Hematopoietic multipotent progenitor cell treated with erythropoietin and hydrocortisone succinate and interleukin-3 and kit ligand, for 15 days (in vitro differentiated cells): ENCODE measurements at places on chromosomes 6 and 20.

DNA sequence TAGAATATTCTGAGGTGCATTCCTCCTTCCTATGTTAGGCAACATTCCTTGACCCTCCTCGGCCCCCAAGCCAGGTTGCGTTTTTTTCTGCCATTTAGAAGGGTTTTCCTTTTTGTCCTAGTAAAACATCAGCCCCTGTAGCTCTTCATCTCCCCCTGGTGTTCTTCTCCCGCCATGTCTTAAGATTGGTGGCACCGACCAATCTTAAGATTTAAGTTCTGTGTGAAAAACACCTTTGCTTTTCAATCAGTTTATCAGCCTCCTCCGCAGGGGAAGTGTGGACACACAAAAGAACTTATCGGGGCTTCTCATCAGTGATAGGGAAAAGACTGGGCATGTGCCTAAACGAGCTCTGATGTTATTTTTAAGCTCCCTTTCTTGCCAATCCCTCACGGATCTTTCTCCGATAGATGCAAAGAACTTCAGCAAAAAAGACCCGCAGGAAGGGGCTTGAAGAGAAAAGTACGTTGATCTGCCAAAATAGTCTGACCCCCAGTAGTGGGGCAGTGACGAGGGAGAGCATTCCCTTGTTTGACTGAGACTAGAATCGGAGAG is 719 bp upstream of the EDN1 start:
- no peak for DNase-seq

GRCh38 chr20:59576216-59576953 is 28.0 kb upstream of the PHACTR3 start:
- DNase-seq: no peak

DNA sequence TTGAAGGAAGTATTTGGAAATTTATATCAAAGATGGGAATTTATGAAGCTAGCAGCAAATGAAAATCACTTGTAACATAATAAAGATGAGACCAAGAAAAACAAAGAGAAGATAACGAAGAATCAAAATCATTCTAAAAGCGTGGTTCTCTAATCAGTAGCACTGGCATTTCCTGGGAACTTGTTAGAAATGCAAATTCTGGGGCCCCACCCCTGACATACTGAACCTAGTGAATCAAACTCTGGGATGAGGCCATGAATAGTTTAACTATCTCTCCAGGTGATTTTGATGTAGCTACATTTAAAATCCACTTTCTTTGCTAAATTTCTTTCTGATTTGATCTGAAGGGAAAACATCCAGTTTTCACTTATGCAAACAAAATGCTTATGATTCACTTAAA is 1075.6 kb downstream of the HACE1 start:
- DNase-seq: no peak

- peak; percentile 21 for DNase-seq
These were observed 5.1 kb downstream of the HLA-DMA start for GRCh38 chr6:32947552-32948465.

DNA sequence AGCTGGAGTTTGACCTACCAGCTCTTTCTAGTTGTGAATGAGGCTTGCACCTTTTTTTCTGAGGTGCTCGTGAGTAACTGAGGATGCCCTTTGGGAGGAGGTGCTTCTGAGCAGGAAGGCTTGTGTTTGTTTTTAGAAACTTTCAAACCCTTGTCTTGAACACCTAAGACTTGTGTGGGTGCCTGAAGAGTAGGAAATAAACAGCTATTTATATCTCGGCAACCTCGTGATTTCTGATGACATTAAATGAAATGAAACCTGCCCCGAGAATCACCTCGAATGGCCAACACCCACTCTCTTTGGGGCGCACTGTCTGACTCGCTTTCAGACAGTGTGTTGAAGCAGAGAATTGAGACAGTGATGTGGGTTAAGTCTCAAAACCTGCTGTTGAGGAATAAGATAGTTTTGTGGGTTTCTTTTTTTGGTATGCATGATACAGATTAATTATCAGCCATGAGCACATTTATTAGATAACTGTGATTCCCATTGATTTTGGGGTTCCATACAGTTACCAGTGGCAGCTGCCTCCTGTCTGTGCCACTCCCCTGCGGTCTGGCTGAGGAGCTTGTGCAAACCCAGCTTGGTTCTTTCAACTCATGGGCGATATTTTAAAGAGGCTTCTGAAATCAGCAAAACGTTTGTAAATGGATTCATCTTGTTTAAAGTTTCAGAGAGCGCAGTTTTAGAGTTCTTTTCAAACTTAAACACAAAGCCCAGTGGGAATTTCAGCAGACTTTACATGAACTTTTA is 8.4 kb downstream of the IRF4 start:
- DNase-seq: no peak

DNA sequence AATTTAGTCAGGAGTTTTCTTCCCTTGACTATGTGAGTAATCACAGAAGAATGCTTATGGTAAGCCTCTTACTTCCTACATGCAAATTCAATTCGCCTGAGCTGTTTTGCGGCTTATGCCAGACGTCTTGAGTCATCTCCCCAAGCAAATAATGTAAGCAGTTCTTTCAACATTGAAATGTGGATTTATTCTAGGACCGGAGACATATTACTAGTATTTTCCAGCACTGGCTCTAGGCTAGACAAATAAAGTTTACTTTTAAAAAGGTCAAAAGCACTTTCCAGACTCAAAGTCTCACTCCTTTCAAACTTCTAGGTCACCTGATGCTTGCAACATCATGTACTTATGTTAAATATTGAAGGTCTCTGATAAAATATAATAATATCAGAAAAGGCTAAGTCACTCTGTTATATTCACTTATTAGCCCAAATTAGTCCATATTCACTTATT is 38.1 kb upstream of the NOX3 start:
- DNase-seq: no peak

- no peak for DNase-seq
These were observed 660.4 kb downstream of the TFAP2A start for GRCh38 chr6:9754515-9754914.

DNA sequence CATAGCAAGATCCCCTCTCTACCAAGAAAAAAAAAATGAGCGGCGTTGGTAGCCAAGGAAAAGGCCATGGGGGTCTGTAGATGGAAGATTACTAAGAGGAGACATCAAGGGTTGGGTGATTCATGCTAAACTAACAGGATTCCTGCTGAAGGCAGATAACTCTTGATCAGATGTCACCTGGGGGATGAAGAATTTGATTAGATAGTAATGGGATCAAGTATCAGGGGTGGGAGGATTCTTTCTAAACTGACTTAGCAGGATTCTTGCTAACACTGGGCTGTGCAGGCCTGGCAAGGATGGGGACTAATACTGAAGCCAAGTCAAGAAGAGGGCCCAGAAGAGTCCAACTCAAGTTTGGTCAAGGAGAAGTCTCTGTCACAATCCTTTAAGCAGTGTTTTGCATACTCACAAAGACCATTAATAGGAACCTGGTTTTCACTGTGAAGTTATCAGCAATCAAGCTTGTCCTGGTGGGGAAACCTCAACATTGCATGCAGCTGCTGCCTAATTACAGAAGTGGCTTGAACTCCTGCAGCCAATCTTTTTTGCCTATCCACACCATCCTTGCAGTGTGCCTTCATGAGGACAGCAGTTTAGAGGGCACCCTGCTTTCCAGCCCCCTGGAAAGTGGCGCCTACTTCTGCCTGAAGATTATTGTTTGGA is 61.3 kb downstream of the ANKRD6 start:
- DNase-seq: no peak

DNA sequence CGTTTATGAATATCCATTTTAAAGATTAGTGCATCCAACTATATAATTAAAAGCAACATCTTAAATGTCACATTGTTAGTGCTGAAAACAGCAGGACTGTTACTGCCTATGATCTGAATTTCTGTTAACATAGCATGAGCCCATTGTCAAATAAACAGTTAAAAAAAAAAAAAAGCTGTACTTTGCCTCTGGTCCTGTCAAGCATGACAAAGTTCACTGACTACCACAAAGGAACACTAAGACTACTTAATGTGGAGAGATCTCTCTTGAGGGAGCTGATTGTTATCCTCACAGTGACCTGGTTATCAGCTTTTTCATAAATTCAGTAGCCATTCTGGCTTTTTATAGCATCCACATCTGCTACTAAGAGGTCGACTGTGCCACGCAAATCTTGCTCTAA is 228.1 kb downstream of the TMEM200A start:
- DNase-seq: no peak

GRCh38 chr6:165931675-165932074 is 236.0 kb downstream of the TBXT start:
- DNase-seq: no peak

GRCh38 chr20:8449123-8449522 is 317.1 kb downstream of the PLCB1 start:
- no peak for DNase-seq

- no peak for DNase-seq
These were observed 872 bp downstream of the HSPA12B start for GRCh38 chr20:3733119-3733995.

DNA sequence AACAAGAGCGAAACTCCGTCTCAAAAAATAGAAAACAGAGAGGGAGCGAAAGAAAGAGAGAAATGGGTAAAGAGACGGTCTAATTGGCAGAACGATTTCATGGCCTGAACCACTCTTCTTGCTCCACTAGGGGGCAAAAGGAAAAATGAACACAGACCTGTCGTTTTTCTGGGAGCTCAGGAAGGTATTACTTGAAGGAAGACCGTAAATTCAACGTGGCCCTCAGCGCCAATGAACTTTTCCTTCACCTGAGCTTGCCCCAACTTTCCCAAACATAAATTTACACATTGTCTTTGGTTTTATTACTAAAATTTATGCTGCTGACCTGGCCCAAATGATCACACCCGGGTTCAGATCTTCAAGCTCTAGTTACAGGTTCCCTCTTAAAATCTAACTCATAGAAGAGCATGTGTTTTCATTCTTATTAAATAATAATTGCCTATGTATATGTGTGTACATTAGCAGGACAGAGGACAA is 67.3 kb downstream of the ATP9A start:
- peak; percentile 21 for DNase-seq

- no peak for DNase-seq
These were observed 9.6 kb downstream of the IGF2R start for GRCh38 chr6:159978291-159979135.

GRCh38 chr6:148890652-148891404 is 144.0 kb downstream of the UST start:
- DNase-seq: no peak

GRCh38 chr6:6714118-6714897 is 125.8 kb downstream of the LY86 start:
- no peak for DNase-seq

DNA sequence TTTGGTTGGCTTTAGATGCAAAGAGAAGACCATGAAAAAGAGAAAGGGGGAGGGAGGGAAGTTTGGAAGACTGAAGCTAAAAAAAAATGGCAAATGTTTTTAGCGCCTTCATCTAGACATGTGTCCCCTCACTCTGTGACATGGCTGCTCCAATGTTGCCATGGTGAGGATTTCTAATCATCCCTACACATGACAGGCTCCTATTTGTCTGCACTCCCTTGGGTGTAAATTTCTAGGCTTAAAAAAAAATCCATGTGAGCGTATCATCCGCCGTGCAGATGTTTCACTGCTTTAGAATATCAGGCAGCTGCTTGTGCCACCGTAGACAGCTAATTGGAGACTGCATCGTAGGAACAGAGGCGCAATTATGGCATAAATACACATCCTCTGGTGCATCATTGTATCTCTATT is 761.1 kb upstream of the MMS22L start:
- no peak for DNase-seq

DNA sequence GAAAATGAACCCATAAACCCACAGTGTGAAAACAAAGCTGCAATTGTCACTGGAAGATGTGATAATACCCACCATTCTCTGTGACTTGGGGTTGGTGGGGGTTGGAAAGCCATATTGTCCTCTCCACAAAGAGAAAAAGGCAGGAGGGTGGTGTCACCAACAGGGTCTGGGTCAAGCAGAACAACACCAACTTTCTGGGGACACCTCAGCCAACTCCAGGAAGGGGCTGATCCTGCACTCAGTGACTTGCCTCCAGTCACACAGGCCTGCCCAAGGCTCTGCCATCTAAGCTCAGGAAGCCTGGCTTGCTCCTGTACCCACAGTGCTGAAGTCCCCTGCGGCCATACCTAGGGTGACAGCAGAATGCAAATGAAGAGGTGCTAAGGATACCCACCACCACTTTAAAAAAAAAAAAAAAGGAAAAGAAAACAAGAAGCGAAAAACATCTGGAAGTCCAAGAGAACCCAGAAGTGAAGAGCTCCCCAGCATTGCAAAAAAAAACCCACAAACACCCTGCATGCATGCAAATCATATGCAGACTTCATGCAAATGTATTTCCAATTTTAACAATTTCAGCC is 110.6 kb downstream of the PREX1 start:
- DNase-seq: no peak

DNA sequence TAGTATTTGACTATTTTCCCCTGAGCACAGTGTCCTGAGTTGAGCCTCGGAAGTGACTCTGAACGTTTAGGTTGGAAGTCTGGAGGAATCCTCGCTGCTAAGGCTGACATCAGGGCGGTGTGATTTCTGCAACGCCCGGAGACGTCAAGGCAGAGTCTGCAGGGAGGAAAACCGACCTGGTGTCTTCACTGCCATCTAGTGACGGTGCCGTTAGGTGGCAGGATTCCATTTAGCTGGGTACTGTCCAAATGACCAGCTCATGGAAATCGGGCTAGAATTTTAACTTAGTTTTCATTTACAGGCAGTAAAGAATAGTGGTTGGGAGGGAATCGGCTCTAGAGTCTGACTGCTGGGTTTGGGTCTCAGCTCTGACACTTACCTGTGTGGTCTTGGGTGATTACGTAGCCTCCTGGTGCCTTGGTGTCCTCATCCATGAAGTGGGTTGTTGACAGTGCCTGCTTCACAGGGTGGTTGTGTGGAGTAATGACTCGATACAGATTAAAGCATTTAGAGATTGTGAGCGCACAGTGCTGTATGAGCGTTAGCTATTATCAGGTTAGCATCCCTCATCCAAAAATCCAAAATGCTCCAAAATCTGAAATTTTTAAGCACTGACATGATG is 35.0 kb downstream of the FOXF2 start:
- DNase-seq: no peak

DNA sequence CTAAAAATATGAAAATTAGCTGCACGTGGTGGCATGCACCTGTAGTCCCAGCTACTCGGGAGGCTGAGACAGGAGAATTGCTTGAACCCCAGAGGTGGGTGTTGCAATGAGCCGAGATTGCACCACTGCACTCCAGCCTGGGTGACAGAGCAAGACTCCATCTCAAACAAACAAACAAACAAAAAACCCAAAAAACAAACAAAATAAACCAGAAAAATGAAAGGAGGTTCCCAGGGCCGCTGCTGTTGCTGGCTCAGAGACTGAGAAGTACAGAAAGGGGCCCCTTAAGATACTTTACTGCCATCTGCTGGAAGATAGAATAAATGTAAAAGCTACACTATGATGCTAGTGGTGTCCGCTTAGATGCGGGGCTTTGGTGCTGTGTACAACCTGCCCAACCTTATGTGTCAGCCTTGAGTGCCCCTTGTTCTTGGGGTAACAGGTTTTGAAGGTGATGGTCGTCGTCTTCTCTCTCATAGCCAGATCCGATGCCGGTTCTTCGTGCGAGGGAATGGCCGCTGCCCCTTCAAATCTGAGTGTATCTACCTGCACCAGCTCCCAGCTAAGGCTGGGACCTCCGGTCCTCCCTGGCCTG is 2.8 kb upstream of the FANCE start:
- DNase-seq: peak; percentile 78
